ENCODE measurements at places on chromosomes 2 and 18.

GRCh38 chr18:67550872-67551520, 34.5 kb upstream of the DSEL start:
- no peak for DNase-seq

DNA sequence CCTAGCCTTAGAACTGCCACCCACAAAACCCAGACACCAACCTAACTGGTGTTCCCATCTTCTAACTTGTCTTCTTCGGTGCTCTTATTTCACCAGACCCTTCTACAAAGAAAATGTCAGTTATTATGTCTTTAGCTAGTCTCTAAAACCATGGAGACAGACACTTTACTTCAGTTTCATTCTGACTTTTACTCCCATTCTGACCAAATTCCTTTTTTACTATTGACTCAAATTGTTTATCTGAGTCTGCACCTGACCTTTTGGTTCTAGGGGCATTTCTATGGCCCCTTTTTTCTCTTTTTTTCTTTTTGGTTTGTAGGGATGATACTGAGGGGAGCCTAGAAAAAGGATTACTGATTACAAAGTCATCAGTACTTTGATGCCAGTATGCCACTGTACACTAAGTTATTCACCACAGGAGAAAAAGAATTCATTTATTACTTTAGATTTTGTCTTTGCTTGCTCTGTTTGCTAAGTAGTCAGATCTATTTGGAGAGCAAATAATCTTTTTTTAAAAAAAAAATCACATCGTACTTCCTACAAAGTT, 6.8 kb upstream of the SLC1A4 start:
- no peak for DNase-seq

GRCh38 chr2:121450301-121450700, 80.4 kb upstream of the RNU4ATAC start:
- no peak for DNase-seq

- no peak for DNase-seq
Observed at GRCh38 chr18:50816419-50817166, 3.2 kb downstream of the MRO start.

- no peak for DNase-seq
Observed at GRCh38 chr18:43013486-43013885, 102.0 kb downstream of the RIT2 start.

DNA sequence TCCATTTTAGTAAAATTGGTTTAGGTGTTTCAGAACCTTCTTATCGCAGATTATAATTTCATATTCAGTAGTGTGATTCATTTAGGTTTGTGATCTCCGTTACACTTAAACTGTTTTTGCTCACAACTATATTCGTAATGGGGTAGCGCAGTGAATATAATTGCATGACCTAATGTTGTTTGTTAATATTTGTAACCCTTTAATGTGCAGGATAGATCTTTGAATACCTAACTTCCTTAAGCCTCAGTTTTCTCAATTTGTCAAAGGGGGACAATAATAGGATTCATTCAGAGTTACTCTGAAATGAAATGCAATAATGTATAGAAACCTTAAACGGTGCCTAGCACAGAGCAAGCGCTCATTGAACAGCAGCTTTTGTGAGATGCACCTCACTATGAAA, 558 bp upstream of the ZDBF2 start:
- no peak for DNase-seq

DNA sequence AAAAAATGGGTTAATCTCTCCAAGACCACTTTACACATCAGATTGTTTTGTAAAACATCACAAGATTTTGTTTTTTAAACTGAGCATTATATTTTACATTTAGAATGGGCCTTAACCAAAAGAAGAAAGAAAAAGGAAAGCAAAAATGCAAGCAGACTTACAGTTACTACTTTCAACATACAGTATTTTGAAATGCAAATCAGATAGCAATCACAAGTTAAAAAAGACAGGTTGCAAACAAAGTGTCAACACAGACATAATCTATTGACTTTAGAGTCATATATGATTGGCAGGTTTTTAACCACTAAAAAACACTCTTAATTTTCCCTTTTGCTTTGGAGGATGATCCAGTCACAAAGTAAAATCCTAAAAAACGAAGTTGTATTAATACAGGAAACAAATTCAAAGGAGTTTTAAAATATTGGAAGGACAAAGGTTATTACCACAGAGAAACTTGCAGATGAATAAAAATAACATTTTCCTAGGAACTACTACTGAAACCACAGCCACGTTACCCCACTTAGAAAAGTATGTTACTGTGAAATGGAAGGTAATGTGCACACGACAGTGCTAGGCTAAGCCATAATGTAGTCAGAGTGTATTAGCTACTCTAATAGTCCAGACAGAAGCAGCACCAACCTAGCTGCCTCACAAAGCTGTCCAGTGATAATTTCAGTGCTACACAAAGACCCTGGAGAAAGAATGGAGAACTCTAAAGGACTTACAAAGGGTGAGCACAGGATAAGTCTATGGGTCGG, 22.9 kb downstream of the DARS1 start:
- no peak for DNase-seq
